ENCODE measurements at places on chromosomes 7 and 10.

- no peak for DNase-seq
Measured at GRCh38 chr7:121016966-121017365, 28.5 kb downstream of the CPED1 start.

DNA sequence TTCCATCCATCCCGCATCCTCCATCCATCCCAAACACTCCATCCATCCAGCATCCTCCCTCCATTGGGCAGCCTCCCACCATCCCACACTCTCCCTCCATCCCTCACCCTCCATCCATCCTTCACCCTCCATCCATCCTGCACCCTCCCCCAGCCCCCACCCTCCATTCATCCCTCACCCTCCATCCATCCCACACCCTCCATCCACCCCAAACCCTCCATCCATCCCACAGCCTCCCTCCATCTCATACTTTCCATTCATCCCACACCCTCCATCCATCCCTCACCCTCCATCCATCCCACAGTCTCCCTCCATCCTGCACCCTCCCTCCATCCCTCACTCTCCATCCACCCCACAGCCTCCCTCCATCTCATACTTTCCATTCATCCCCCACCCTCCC, 60.4 kb downstream of the FOXI2 start:
- DNase-seq: no peak

GRCh38 chr7:27203365-27203953, 3.6 kb upstream of the HOXA13 start:
- DNase-seq: no peak

- DNase-seq: no peak
Measured at GRCh38 chr7:22060863-22061262, 115.2 kb upstream of the CDCA7L start.

DNA sequence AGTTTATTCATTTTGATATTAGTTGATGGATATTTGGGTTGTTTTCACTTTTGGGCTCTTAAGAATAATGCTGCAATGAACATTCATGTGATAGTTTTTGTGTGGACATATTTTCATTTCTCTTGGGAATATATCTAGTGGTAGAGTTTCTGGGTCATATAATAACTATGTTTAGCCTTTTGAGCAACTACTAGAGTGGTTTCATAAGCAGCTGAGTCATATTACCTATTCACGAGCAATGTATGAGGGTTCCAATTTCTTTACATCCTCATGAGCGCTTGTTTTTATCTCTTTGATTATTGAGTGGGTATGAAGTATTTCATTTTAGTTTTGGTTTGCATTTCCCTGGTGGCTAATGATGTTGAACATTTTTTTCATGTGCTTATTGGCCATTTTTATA, 182.6 kb downstream of the PON1 start:
- DNase-seq: no peak

DNA sequence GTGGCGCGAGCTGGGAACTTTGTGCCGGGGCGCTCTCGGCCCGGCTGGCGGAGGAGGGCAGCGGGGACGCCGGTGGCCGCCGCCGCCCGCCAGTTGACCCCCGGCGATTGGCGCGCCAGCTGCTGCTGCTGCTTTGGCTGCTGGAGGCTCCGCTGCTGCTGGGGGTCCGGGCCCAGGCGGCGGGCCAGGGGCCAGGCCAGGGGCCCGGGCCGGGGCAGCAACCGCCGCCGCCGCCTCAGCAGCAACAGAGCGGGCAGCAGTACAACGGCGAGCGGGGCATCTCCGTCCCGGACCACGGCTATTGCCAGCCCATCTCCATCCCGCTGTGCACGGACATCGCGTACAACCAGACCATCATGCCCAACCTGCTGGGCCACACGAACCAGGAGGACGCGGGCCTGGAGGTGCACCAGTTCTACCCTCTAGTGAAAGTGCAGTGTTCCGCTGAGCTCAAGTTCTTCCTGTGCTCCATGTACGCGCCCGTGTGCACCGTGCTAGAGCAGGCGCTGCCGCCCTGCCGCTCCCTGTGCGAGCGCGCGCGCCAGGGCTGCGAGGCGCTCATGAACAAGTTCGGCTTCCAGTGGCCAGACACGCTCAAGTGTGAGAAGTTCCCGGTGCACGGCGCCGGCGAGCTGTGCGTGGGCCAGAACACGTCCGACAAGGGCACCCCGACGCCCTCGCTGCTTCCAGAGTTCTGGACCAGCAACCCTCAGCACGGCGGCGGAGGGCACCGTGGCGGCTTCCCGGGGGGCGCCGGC, 870 bp downstream of the FZD1 start:
- no peak for DNase-seq

- no peak for DNase-seq
Measured at GRCh38 chr10:116627386-116627933, 6.7 kb downstream of the PNLIPRP2 start.

- no peak for DNase-seq
Measured at GRCh38 chr7:29319719-29320521, 125.3 kb downstream of the CHN2 start.

DNA sequence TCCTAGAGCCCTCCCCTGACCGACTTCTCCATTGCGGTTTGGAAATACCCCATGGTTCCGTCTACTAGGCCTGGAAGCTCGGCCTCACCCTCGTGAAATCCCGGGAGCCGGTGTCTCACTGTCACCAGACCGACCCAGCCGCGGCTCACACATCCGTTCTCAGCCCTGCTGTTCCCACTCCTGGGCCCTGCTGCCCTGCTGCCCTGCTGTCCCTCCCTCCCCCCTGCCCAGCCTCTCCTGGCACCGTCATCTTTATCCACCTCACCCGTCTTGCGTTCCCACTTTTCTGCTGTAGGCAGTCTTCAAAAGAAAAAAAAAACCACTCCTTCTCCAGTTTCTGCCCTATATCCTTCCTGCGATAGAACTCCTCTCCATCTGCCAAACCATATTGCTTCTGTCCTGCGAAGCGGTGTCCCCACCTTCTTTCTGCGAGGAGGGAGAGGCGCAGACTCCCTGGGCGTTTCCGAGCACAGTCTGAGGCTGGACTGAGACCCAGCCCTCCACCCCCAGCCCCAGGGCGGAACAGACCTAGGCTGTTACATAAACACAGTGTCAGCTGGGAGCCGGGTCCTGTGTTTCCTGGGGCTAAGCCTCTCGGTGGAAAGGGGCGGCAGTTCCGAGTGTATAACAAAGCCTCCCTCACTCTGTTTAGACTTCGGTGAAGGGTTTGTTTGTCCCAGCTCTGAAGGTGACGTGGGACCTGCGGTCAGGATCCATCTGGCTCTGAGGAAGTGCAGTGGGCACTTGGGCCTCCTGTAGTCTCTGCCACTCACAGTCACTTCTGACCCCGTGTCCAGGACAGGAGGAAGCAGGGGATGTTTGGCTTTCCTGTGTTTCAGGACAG, 2.8 kb downstream of the AGAP3 start:
- DNase-seq: peak; percentile 22

DNA sequence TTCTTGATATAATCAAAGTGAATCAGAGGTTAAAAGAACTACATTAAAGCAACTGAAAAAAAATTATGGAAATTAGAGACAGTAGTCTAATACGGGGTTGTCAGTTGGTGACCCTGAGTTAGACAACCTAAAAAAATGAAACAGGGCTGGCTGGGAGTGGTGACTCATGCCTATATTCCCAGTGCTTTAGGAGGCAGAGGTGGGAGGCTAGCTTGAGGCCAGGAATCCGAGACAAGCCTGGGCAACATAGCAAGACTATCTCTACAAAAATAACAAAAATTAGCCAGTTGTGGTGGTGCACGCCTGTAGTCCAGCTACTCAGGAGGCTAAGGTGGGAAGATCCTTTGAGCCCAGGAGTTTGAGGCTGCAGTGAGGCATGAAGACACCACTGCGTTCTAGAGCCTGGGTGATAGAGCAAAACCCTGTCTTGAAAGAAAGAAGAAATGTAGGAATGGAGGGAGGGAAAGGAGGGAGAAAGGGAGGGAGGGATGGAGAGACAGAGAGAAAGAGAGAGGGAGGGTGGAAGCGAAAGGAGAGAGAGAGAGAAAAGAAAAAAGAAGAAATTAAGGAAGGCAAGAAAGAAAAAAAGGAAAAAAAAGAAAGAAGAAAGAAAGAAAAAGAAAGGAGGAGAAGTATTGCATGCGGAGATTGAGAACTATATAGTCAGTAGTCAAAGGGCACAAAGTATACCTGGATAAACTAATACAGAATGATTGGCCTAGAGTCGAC, 166.1 kb downstream of the TPST1 start:
- no peak for DNase-seq

DNA sequence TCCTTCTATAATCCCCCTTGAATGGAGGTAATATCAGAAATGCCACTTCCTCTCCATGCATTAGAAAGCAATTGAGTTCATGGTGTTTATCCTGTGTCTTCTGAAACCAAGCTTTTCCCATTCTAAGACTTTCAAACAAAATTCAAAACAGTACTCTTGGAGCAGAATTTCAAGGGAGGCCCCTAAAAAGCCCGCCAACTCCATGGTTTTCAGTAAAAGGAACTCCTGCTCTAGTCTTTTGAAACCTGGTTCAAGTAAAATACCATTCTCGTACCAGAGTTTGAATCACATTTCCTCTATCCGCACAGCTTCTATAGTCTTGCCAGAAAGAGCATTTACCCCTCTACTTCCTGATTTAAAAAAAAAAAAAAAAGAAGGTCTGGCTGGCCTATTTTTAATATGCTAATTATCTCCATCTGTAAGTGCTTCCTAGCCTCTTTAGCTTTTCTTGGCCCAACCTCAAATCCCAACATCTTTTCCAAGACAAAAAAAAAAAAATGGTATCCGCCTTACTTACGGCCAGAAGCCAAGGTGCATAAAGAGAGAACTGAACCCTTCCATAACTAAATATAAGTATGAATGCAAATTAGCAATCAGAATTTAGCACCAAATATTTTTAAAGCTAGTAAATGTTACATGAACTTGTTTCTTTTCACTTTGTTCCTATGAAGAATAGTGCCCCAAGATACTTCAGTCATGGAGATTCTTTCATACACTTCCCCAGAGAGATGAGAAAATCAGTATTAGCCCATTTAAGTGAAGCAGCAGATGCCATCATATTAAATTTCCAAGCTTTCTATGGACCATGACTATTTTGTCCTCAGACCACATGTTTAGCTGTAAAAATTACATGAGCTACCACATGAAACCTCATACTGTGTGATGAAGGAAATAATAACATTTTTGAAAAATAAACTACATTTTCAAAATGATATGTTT, 199.9 kb upstream of the FAM3C start:
- no peak for DNase-seq

- no peak for DNase-seq
Measured at GRCh38 chr7:90903841-90904240, 307.7 kb downstream of the CDK14 start.

DNA sequence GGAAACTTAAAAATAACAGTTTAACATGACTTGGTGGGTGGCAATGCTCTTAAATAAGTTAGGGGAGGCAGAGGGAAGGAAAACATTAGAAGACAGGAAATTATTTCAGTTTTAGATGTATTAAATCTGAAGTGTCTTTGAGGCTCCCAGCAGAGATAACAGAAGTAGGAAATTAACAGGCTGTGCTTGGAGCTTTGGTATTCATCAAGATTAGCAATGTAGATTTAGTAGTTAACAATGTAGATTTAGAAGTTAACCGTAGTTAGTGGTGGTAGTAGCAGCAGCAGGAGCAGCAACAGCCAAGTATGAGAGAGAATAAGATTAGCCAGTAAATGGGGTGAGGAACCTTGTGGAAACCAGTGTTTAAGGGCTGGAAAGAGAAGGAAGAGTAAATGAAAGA, 48.7 kb upstream of the UBN2 start:
- DNase-seq: no peak

GRCh38 chr10:97338041-97338440, 3.5 kb upstream of the FRAT2 start:
- no peak for DNase-seq

DNA sequence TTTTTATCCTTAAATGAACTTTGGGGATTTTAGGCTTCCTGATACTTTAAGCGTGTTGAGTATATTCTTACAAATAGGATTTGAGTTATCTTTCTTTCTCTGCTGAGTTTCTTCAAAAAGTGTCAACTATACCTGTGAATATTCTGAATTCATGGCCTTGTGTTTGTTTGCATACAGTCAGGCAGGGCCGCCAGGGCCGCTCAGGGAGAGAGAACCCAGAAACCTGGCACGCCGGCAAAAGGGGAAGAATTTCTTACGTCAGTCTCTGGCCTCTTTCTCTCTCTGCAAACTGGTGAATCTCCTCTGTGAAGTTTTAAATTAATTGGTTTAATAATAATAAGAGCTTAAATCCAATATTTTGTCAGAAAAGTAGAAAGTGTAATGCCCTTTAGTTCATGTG, 29.3 kb upstream of the BNIP3 start:
- DNase-seq: no peak

DNA sequence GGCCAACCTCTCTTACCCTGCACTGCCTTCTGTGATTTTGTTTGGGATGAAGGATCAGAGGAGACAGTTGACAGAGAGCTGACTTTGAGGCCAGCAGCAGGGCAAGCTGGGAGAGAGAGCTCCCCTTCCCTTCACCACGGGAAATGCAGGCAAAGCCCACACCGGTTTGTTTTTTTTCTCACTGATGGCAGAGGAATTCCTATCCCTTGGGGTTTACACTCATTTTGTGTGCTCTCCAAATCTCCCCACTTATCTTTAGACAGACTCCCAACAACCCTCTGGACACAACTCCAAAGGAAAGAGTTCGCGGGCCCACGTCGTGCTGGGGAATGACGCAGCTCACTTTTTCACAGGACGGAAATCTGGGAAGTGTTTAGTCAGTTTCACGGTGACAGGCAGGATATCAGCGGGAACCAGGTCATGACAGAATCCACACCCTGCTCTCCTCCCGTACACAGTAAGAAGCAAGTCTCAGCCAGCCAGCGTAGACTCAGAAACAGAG, 68.3 kb upstream of the FAM171A1 start:
- no peak for DNase-seq

DNA sequence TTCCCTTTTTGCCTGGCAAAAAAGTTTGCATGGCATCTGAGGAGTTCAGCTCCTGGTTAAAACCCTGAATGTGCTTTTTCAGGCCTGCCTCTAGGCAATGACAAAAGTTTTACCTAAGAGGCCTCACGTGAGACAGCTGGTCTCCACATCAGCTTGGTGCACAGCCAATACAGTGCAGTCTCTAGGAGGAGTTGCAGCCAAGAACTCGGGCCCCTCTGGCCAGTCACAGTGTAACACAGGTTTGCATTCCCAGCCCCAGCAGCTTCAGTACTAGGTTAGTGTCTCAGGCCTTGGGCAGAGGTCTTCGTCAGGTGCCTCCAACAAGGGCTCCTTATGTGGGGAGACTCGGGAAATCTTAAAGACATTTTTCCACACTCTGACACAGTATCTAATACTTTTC, 771.7 kb downstream of the SORCS1 start:
- DNase-seq: no peak

All from CD4-positive, alpha-beta T cell treated with Interleukin-2 at 100 ng/mL for 4 hours (primary cell).